ENCODE measurements at places on chromosomes 7 and 10.
A peak's percentile ranks its signal among the peaks of the same experiment; 100 is the strongest.

GRCh38 chr7:137147338-137147720 is 196.2 kb downstream of the PTN start:
- DNase-seq, result no peak

DNA sequence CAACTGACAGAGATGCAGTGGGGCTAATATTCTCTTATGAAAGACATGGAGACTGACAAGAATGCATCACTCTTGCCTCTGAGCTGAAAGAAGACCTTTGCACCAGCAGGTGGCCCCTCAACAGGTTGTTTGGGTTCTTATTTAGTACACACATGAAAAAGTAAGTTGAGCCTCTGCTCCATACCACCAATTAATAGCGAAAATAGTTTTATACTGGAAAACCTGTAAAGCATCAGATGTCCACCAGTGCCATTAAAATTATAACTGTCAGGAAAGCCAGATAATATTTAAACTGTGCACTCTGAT is 26.3 kb upstream of the FAM13C start:
- no peak for DNase-seq

DNA sequence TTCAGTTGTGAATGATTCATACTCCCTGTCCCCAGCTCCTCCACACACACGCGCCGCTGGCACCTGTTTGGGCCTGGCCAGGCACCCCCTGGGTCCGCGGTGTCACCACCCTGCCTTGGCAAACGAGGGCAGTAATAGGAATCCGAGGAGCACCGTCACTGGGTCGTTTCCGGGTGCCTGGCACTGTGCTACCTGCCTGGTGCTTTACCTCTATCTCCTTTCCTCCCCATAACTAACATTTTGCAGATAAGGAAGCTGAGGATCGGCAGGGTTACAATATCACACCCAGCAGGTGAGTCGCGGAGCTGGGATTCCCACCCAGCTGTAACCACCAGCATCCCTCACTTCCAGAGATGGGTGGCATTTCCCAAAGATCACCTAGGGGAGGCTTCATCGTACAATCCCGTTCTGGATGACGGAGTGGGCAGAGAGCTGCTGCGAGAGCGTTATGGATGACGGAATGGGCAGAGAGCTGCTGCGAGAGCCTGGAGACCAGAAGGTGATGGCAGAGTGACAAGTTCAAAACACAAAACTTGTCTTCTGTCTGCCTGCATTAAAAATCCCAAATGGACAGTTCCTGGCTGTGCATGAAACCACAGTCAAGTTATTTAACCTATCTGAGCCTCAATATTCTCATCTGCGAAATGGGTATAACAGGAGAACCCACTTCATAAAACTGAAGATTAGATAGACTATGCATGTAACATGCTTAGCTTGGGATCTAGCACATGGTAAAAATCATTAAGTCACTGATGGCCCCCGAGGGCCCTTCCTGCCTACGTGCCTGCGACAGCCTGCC is 1.1 kb upstream of the HSPA12A start:
- no peak for DNase-seq

GRCh38 chr7:4816419-4817080 is 41.1 kb downstream of the AP5Z1 start:
- DNase-seq, result no peak

GRCh38 chr7:122885583-122886356 is 490 bp downstream of the CADPS2 start:
- DNase-seq, result peak; percentile 18

DNA sequence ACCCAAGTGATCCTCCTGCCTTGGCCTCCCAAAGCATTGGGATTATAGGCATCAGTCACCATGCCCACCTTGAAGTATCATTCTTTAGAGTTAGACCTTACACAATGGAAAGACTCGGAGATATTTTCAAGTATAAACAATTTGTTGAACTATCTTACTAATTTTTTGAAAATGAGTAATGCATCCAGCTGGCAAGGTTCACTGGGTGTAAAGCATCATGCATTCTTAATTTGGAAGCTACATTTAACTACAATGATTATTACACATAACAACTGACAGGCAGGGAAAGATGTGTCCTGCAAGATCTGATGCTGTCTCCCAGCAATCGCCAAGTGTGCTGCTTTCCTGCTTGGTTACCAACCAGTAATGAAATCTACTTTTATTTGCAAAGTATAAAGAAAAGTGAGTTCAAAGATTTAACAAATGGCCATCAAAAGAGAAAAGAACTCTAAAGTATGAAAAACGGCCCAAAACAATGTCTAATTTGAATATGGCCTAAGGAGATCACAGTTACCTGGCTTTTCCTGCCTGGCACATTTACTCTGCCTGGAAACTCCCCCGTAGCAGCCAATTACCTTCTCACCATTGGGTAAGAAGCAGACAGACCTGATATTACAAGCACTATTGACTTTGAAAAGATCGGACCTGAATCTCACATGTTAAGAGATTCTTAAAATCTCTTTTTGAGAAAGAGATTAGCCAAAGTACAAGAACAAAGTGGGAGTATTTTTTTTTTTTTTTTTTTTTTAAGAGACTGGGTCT is 59.3 kb upstream of the NMT2 start:
- DNase-seq, result no peak

DNA sequence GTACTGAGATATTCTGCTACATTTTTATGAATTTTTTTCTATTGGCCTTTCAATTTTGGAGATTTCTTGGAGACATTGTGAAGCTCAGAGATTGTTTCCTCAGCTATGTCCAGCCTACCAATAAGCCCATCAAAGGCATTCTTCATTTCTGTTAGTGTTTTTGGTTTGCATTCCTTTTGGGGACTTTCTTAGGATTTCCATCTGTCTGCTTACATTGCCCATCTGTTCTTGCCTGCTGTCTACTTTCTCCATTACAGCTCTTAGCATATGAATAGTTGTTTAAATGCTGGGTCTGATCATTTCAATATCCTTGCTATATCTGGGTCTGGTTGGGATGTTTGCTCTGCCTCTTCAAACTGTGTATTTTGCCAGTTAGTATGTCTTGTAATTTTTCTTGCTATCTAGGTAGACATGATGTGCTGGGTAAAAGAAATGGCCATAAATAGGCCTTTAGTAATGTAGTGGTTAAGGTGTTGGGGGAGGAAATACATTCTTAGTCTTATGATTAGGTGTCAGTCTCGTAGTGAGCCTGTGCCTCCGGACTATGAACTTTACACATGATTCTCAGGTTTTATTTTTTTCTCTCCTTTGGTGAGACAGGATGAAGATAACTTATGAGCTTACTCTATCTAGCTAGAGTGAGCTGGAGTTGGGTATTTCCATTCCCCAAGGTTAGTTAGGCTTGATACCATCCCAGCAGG is 32.6 kb upstream of the NME8 start:
- DNase-seq, result no peak

GRCh38 chr7:68576366-68576765 is 1021.9 kb upstream of the AUTS2 start:
- DNase-seq, result no peak

DNA sequence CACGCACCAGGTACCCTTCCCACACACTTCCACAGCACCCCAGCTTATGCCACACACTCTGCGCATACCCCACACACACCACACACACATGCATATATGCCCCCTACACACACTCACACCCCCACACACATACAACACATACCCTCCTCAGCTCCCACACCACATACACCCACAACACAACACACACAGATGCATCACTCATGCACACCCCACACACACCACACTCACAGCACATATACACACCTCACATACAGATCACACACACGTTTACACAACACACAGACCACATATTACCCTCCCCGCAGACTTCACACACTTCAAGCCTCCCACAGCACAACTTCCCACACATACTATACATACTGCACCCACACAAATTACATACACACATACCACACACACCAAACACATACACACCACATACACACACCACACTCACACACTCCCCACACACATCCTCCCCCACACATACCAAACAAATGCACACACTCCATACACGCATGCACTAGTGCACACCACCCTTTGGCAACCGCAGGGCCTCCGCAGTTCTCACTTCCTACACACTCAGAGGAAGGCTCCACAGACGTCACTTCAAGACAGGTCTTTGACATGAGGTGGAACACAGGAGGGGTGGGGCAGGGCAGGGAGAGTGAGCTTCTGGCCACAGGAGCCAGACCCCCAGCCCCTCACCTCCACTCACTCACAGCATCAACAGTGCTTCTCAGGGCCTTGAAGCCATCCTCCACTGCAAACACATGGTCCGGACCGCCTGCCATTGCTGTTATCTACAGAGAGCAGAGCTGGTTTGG is 18.5 kb upstream of the ANTXRL start:
- peak; percentile 68 for DNase-seq

DNA sequence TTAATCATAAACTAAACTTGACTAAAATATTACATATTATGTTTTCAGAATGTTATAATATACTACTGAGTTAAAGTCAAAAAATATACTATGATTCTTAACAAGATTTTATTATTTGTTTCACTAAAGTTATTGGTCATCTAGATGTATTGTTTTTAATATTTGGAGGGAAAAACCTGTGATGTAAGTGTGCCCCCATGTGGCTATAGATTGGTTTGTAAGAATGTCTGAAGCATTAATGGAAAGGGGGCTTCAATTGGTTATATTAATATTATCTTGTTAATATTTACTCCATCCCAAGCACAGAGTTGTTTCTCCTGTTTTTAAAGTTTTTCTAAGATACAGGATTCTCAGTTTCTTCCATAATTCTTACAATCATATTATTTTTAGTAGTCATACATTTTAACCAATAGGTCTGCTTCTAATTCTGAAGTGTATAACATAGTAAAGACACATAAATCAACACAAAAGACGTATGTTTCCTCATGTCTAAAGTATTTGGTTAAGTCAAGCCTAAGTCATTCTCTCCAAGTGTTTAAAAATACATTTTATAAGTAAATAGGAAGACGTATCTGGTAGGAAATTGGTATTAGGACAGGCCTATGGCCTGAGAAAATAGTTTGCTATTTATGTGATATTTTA is 58.0 kb downstream of the GNAT3 start:
- no peak for DNase-seq

DNA sequence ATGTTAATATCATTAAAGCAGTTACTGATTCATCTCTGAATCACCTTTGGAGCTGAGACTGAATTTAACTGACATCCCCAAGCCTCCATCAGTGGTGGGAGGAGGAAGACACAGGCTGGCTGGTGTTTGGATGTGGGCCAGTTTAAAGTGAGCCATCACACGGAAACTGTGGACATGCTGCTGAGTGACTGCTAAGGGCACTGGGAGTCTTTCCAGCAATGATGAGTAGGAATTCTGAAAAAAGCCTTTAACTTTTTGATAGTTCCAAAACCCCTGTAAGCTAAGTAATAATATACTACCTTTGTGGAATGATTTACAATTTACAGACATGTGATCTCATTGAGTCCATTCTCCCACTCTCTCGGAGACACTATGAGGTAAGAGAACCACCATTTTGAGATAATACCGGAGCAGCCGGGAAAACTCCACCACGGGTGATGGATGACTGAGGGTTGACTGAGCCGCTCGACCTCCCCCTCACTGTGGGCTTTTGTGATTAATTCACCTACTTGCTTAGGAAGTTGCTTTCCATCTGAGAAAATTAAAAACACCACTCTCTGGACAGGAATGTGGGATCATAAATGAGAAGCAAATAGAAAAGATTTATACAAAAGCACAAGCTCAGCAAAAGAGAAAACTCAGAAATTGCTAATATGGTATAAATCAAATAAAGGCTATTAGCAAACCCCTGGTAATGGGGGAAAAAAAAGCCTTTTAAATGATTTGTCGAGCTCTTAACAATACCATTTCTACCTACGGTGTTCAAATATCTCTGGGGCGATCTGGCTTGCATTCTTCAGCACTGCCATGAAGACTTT is 194.8 kb downstream of the FANK1 start:
- DNase-seq, result no peak

- DNase-seq, result no peak
Observed at GRCh38 chr10:3169271-3169670, 3.3 kb downstream of the PITRM1 start.

Data from activated T-cell treated with anti-CD3 and anti-CD28 coated beads, Interleukin-2, amount 50 U/mL, for 48 hours (primary cell).